ENCODE measurements at places on chromosomes 12 and 14.

- no peak for DNase-seq
Measured at GRCh38 chr14:74654931-74655330, 42.9 kb upstream of the LTBP2 start.

- no peak for DNase-seq
Measured at GRCh38 chr12:47024463-47024862, 55.0 kb upstream of the PCED1B start.

DNA sequence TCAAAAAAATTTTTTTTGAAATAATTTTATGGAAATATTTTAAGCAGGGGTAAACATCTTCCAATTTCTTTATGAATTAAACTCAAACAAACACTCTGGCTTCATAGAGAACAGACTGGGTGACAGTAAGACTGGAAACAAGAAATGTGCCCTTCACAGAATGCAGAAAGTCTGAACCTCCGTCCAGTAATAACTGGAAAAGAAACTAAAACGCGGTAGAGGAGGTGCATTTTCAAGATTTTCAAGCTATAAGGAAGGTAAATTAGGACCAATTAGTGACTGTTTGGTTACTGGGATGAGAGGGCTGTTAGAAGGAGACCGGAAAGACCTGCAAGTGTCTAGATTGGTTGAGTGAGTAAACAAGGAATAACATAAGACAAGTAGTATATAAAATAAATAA, 245.7 kb downstream of the CEP128 start:
- no peak for DNase-seq

GRCh38 chr12:29858270-29858786, 74.6 kb upstream of the TMTC1 start:
- no peak for DNase-seq

DNA sequence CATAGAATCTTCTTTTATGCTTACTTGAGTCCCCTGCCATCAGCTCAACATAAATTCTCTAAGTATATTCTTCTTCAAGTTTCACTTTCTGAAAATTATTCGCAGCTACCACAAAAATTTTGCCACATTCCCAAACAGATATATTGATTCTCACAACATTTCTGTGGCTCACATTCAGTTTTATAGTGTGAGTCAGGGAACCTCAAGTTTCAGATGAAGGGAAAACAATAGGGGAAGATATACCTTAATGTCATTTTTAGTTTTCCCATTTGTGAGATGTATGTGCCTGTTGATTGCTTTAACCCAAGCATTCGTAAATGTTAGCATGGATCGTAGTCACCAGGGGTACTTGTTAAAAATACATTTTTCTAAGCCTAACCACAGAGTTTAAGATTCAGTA, 465.8 kb downstream of the CCER1 start:
- DNase-seq = no peak

DNA sequence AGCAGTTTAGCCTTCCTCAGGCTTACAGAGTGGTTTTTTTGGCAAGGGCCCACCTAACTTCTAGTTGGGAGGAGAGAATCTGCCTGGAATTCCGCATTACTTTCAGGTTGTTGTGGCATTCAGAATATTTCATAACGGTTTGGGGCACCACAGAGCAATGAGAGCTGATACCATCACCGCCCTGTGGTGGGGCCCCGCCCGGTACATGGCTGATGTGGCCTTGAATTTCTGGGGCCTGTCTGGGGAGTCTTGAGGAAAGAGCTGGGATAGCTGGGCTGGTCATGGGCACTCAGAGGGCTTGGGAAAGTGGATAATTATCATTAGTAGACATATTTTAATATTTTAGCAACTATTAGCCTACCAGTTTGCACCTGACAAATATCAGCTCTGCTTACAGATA, 4.2 kb downstream of the TESPA1 start:
- DNase-seq = peak; percentile 39

DNA sequence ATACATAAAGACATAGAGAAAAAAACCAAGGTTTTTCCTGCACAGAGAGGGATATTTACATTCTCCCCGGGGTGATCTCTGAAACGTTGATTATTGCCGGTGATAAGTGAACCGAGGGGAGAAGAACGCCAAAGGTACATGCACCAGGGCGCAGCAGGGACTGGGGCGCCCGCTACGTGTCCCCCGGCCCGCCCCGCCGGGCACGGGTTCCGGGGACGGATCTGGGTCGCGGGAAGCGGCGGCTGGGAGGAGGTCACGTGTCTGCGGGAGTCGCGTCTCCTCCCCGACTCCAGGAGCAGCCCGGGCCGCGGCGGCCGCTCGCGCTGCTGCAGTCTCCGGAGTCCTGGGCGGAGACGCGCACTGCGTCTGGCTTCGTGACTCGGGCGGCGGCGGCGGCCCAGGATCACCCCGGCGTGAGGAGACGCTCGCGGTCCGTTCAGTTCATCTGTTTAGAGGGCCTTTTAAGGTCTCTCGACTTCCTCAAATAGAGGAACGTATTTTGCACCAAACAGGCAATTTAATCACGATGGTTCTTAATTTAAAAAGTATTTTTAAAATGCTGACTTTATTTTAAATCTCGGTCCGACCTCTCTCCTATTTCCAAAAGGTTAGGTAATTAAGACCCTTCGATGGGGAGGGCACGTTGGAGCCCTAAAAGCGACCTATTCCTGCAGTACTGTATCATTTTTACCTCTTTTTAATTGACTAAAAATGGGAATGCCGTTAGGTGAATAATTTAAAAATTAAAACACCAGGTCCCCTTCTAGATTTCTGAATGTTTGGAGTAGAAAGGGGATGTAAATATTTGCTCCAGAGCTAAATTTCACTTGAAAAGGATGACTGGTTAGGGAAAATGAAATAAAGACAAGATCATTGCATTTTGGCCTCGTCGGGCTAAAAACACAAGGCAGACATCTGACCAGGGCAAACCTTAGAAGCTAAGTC, 1.8 kb upstream of the BHLHE41 start:
- DNase-seq = peak; percentile 63

GRCh38 chr12:78331753-78332152, 501.1 kb downstream of the NAV3 start:
- DNase-seq = no peak

GRCh38 chr12:91163116-91163515, 19.5 kb downstream of the DCN start:
- DNase-seq = no peak

DNA sequence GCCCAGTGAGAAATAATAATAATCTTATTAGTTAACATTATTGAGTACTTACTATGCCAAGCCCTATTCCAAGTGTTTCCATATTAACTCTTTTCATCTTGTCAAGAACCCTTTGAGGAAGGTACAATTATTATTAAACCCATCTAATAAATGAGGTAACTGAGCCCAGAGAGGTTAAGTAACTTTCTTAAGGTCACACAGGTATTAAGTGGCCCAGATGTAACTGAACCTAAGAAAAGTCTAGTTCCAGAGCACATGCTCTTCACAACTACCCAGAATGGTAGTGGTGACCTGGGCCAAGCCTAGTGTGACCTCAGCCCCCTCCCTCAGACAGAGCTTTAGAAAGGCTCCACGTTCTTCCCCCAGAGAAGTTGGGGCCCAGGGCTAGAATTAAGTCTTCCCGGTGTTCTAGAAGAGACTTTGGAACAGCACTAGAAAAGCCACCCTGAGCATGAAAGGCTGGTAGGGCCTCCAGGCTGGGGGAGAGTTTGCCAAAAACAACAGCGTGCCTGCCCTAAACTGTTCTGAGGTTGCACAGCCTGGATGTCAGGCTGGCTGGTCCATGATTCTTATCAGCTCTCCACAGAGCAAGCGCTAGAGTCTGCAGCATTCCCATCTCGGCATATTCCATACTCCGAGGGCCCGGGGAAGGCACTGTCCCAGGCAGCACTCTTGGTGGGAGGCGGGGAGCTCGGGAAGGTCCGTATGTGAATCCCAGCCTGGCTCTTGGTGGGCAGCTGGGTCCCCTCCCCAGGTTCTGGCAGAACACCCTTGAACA, 41.3 kb upstream of the CTDSP2 start:
- DNase-seq = no peak

DNA sequence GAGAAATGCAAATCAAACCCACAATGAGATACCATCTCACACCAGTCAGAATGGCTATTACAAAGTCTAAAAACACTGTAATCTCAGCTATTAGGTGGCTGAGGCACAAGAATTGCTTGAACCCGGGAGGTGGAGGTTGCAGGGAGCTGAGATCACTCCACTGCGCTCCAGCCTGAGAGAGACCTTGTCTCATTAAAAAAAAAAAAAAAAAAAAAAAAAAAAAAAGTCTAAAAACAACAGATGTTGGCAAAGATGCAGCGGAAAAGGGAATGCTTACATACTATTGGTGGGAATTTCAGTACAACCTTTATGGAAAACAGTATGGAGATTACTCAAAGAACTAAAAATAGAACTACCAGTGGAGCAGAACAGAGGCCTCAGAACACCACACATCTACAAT, 19.0 kb upstream of the ATF7 start:
- no peak for DNase-seq

DNA sequence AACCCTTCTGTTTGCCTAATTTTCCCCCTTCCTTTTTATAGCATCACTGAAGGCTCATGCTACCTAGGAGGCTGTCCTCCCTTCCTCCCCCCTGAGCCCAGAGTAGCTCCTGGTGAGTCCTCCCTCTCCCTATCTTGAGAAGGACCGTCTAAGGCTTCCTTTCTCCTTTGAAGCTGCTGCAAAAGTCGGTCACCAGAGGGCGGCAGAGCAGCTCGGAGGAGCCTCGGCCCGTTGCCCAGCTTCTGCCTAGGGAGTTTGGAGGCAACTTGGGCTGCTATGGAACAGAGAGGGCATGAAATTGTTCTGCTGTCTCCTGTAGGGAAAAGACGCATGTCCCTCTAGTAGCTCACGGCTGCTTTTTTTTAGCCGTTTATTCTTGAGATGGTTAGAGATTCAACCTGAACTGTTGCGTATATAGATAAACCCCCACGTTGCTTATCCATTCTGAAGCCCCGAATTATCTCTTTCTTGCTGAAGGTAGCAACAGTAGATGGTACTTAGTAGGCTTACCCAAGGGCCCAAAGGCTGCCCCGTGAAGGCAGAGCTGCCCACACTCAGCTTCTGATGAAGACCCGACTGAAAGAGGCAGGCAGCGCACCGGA, 5.7 kb downstream of the WNT5B start:
- peak; percentile 57 for DNase-seq

GRCh38 chr14:45065956-45066355, 18.0 kb upstream of the PRPF39 start:
- DNase-seq = no peak

GRCh38 chr14:90268420-90268819, 12.1 kb downstream of the PSMC1 start:
- DNase-seq = no peak

DNA sequence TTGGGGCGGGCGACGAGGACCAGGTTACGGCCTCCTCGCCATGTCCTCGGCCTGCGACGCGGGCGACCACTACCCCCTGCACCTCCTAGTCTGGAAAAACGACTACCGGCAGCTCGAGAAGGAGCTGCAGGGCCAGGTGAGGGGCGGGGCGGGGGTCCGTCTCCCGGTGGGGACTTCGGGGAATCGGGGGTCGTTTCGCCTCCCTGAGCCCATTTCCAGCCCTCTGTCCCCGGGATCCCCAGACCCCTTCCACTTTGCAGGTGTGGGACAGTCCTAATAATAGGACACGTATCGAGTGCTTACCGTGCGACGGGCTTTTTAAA, 380 bp downstream of the ANKRD13A start:
- no peak for DNase-seq

DNA sequence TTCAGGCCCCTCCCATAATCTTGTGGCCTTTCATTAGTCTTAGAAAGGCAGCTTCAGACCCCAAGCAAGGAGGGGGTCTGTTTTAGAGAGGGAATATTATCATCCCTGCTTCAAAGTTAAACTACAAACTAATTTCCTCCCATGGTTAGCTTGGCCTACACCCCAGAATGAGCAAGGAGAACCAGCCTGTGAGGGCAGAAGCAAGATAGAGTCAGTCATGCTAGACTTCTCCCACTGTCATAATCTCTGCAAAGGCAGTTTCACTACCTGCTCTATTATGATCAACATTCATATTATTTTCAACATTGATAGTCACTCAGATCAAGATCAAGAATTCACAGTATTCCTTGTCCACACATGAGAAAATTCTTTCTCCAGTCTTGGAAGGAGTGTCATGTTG, 105.1 kb downstream of the GXYLT1 start:
- DNase-seq = no peak

DNA sequence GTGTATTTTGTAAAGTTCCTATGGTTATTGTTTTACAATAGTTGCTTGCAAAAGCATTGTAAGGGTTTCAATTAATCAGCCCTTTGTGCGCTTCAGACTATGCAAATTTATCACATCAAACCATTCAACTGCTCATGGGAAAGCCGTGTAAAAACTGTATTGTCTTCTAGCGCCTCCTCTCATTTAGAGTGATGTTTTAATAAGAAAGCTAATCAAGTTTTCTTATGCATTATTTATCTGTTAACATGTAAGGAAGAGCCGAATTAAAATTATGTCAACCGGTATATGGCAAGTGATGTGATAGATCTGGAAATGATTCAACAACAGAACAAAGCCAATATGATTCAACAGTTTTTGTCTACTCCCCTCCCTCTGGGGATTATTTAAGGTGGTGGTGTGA, 92.5 kb upstream of the RFX4 start:
- no peak for DNase-seq

DNA sequence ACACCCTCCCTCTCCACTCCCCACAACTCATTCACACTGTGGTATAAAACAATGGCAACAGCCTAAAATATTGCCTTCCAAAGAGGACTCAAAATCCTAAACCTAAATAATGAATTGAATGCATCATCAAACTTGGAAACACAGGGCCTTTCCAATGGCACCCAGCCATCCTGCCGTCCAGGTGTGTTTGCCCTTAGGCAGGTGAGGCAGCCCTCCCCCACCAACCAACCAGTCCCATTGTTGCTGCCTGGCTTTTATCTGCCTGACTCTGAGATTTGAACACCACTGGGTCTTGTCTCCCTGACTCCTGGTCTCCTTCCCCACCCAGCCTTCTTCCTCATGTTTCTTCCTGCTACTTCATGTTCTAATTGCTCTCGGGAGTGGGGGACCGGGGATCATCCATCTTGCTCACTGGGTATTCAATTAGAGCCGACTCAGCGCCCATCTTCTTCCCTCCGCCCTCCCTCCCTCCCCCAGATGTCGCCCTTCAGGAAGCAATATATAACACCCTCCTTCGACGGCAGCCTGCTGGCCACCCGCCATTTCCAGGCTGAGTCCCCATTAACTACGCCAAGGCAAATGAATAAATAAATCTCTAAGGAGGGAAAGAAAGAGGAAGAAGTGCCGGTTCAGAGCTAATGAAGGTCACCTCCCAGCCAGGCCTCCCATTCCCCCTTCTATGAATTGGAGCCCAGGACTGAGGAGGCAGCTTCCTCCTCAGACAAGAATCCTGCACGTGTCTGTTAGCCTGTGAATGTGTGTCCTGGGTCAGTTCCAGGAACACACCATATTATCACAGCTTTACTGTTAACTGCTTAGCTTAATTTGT, 36.3 kb upstream of the NTF3 start:
- DNase-seq = no peak

DNA sequence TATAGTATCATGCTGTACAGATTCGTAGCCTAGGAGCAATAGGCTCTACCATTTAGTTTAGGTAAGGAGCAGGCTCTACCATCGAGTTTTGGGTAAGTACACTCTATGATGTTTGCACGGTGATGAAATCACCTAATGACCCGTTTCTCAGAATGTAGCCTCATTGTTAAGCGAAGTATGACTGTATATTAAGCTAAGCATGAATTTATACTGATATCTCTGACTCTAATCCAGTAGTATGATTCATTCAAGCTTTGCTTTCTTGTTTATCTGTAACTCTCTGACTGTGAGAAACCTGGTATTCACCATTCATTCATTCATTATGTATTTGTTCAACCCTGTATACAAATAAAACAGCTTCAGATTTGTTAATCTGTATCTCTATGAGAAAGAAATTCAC, 283.9 kb upstream of the PRICKLE1 start:
- DNase-seq = no peak
